ENCODE measurements at places on chromosomes 4 and X.

DNA sequence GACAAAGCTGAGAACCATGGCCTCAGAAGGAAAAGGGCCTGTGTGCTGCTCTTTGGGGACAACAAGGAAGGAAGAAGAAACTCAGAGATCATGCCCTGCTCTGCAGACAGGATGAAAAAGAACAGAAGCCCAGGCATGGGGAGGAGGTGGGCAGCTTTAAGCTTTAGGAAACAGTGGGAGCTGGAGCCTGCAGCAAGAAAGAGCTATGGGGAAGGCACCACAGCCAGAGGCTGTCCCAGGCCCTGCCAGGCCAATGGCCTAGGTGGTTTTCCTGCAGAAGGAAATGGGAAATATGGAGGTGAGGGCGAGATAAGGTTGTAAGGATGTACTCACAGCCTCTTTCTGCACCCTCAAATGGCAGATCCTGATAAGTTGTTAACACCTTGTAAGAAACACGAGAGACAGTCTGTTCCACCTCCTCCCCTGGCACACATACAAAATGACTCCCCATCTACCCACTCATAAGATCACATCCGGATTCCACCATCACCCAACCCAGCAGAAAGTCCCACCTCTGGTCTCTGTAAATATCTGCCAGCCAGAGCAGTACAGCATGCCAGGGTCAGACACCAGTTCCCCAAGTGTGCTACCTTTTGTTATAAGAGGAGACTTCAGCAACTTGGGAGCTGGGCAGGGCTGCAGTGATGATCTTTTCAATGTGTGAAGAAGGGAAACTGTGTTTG, 105.2 kb downstream of the RTL5 start:
- DNase-seq: no peak

DNA sequence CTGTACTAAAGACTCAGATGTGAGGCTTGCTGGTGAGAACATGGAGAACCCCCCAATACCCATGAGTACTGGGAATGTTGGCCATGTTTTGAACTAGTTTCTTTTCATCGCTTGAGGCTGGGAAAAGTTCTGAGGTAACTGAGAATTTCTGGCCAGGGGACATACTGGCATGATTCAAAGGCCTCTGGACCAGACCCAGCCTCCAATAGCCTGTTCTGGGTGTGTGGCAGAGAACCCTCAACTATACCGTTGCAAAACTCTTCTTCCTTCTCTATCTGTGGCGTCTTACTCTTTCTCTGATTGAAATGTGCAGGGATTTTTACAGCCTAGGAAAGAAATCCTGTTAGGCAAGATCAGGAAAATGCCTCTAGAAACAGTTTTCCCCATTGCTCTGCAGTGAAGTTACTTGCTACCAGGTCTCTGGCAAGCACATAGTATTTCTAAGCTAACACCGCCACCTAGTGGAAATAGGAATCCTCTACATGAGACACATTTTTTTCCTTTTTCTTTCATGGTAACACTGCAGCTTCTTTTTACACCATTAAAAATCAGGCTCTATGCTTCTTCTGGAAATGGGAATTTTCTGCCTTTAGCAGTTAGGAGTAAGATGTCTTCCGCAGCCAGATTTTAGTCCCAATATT, 170.7 kb upstream of the ZCCHC13 start:
- DNase-seq: no peak

DNA sequence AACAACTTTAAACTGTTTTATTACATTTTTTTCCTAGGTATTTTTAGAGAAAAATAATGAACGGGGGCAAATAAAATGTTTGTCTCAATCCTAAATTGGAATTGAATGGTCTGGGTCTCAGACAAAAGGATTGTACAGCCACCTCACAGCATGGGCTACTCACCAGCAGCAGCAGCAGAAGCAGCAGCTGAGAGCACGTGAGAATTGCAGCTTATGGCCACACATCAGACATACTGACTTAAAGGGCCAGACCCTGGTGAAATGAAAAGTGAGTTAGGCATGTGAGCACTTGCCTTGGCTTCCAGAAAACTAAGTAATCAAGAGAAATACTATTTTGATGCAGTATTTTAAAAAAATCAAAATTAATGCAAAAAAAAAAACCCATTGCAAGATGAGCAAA, 56.6 kb downstream of the AASDH start:
- DNase-seq: no peak

- DNase-seq: no peak
Observed at GRCh38 chrX:153866302-153867019, 19.5 kb downstream of the L1CAM start.

- DNase-seq: no peak
Observed at GRCh38 chr4:181323061-181323460, 920.1 kb upstream of the TENM3 start.
